Anterior cingulate cortex (tissue), 58 donors: ENCODE measurements at places on chromosomes 13 and 19.

GRCh38 chr13:84607261-84608013 lies 725.2 kb upstream of the SLITRK1 start:
- no peak for DNase-seq

DNA sequence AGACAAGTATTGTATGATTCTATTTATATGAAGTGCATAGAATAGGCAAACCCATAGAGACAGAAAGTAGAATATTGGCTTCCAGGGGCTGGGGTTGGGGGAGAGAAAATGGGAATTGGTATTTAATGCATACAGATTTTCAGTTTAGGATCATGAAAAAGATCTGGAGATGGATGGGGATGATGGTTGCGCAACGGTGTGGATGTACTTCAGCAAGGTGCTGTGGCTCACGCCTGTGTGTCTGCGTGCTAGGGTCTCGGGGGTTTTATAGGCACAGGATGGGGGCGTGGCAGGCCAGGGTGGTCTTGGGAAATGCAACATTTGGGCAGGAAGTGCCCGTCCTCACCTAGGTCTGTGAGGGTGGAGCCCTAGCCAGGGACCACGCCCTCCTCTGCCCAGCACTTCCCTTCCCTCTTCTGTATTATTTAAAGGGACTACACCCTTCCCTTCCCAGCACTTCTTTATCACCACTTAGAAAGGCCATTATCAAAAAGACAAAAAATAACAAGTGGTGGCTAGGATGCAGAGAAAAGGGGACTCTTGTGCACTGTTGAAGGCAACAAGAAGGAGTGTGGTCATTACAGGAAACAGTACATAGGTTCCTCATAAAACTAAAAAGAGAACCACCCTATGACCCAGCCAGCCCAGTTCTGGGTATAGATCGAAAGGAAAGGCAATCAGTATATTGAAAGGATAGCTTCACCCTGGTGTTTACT lies 29.0 kb downstream of the LILRB4 start:
- DNase-seq, result no peak

GRCh38 chr19:45798995-45799517 lies 6.4 kb upstream of the DMWD start:
- no peak for DNase-seq

DNA sequence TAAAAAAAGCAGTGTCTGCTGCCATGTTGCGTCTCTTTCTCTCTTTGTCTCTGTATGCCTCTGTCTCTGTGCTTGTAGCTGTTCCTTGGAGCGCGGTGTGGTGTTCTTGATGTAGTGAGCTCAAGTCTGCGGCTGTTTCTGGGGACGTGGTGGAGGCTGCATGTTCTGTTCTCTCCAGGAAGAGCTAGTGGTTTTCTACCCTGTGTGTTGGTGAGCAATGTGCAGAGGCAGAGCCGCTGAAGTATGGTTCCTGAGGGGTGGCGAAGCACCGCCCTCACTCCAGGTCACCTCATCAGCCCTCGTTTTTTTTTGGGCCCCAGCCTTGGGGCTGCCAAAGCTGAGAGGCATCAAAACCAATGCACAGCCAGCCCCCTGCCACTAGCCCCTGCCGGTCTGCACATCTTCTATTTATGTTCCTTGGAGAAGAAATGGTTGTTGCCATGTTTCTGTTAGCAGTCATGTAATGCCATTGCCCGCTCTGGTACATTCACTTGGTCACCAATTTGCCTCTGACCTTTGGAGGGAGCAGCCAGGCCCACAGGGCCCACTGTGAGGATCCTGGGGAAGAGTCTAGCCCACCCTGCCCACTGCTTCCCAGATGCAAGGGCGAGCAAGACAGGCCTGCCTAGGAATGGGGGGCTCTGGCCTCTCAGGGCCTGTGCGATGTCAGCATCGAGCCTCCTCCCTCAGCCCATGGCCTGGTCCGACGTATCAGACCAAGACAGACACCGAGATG lies 7.2 kb downstream of the HNRNPL start:
- no peak for DNase-seq

DNA sequence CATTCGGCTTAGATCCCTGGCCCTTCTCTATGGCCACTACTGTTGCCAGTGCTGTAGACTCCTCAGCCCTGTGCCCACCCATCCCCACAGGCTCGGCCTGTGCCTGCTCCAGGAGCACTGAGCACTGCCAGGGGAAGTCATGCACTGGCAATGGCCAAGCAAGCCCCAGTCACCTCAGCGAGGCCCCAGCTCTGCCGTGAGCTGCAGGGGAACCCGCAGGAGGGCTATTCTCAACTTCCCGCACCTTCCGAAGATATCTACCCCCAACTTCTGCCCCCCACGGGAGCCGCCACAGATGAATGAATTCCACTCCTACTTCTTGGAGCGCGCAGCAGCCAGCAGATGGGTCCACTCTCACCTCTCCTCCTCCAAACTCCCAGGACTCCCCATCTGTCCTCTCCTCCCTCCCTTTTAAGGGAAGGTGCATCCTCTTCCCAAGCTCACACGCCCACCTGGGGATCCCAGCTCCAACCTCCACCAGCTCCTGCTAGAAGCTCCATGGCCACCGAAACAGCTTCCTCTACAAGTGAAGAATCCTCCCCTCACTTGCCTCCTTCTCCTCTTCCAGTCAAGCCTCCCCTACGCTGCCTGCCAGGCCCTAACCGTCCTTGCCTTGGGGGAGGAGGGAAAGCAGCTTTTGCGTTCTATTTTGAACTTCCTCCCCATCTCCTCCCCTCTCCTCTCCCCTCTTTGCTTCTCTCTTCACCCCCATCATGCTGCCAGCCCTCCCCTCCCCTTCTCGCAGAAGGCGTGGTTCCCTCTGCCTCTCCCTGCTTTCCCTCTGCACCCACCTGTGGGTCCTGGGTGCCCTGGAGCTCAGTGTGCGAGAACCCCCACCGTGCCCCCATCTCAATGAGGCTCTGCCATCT lies 52.2 kb downstream of the PEPD start:
- no peak for DNase-seq

DNA sequence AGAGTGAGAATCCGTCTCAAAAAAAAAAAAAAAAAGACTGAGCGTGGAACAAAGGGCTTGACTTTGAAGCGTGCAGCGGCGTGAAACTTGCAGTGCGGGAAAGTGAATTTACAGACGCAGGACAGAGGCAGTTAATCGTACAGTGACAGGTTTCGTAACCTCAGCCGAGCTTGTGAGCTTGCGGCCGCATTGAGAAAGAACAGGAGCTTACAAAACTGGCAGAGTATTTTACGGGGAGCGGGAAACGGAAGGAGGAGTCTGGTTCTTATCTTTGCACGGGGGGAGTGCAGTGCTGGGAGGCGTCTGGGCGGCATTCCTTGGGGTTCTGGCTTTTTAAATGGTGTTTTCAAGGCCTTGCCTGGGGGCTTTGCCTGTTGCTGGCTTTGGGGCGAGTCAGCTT lies 6.0 kb upstream of the BSG start:
- no peak for DNase-seq

GRCh38 chr13:30030141-30030750 lies 179.8 kb upstream of the UBL3 start:
- no peak for DNase-seq

DNA sequence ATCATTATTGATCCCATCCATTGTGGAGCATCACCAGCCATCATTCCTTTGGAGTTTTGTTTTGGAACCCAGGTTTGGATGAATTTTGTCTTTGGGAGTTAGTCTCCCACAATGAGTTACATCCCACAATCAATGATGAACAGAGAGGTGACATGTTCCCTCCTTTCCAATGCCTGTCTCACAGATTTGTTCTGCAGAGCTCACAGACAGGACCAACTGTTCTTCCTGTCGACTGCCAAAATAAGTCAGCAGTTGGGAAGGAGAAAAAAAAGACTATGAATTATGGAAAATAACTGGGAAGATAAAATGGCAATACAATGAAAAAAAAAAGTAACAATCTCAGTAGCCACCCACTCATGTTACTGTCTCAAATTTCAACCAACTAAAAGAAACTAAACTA lies 489.1 kb downstream of the MYO16 start:
- no peak for DNase-seq

DNA sequence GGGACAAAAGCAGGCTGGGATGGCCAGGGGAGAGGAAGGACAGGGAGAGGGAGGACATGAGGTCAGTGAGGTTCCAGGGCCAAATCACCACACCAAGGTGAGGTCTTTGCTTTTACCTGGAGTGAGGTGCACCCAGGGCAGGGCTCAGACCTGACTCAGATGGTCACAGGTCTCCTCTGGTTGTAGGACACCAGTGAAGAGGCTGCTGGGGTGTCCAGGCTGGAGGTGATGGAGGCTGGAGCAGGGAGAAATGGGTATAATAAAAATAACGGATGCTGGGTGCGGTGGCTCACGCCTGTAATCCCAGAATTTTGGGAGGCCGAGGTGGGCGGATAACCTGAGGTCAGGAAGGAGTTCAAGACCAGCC lies 6.9 kb downstream of the GRAMD1A start:
- DNase-seq, result no peak

GRCh38 chr13:31346891-31347290 lies 147.1 kb downstream of the B3GLCT start:
- DNase-seq, result no peak

DNA sequence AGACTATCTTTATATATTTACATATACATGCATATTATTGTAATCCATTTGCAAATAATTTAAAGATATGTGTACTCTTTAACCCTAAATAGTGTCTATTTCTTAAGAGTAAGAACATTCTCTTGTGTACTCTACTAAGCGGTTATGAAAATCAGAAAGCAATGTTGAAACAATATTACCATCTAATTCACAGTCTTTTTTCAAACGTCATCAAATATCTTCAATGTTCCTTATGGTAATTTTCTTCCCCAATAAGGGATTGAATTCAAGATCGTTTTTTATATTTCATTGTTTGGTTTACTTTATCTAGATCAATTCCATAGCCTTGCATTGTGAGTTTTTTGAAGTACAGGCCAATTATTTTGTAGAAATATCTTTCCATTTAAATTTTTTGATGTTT lies 1647.4 kb upstream of the PRR20A start:
- DNase-seq, result no peak

GRCh38 chr19:40692212-40692551 lies 1.7 kb upstream of the NUMBL start:
- no peak for DNase-seq

DNA sequence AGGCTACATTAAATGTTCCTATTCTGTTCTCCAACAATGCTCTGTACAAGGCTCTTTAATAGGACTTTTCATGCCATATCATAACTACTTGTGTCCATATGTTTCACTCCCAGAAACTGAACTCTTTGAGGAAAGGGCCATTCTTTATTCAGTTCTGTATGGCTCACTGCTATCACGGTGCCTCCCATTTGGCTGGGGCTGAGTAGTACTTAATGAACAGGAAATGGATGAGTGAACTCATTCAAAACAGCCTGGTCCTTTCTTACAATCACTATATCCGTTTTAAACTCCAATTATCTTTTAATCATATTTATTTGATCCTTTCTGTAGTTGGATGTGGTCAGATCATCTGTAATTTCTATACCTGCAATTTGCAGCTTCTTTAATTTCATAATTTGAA lies 410.6 kb downstream of the TBC1D4 start:
- DNase-seq, result no peak

DNA sequence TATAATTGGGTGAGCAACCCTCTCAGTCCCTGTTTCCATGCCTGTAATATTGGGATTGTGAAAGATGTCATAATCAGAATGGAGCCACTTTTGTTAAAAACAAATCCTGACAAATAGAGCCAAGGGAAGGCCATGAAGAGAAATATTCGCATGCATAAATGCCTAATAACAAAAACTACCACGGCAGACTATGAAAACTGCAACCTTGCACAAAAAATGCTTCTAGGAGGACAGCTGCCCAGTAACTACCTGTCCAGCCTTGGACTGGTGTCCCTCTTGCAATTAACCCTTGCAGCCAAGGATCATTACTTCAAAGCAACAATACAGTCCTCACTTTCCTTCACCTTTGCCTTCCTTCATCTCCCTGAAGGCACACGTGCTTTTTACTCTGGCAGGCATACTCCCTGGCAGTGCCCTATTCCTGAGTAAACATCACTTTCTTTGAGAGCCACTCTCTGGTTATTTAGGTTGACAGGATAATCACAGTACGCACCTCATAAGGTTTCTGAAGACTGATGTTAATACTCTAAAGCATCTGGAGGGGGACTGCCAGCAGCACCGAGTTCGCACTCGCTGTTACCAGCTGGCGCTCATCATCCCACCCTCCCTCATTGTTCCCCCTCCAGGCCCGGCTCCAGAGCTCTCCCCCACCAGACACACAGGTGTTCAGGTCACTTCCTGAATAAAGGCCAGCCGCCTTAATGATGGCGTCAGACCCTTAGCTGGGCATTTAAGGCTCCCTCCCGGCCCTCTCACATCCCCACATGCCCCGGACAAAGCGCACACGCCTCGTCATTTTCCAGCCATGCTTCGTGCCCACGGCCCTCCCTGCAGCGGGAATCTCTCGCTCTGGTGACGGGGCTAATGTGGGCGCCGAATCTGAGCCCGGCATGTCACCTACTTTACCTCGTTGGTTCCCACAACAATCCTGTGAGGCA lies 57.3 kb downstream of the CDADC1 start:
- no peak for DNase-seq

DNA sequence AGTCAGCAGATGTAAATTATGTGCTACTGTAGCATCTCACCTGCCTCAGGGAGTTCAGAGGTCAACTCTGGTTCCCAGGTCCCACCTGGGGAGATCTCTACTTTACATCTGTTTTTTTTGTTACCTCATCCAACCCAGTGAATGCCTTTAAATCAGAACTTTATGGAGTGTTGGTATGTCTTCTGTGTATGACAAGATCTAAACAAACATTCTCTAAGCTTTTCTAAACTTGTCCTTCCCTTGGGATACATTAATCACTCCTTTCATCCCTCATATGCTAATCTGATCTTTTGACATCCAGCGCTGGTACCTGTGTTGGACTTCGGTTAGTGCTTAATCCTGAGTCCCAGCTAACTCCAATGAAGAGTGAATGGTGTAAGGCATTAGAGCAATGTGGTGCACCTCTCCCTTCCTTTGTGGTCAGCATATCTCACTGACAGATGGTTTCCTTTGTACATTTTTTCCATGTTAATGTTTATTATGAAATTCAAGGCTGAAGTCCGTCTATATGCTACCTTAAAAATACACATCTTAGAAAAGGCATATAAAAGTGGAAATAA lies 213.4 kb downstream of the ABCC4 start:
- DNase-seq, result no peak

DNA sequence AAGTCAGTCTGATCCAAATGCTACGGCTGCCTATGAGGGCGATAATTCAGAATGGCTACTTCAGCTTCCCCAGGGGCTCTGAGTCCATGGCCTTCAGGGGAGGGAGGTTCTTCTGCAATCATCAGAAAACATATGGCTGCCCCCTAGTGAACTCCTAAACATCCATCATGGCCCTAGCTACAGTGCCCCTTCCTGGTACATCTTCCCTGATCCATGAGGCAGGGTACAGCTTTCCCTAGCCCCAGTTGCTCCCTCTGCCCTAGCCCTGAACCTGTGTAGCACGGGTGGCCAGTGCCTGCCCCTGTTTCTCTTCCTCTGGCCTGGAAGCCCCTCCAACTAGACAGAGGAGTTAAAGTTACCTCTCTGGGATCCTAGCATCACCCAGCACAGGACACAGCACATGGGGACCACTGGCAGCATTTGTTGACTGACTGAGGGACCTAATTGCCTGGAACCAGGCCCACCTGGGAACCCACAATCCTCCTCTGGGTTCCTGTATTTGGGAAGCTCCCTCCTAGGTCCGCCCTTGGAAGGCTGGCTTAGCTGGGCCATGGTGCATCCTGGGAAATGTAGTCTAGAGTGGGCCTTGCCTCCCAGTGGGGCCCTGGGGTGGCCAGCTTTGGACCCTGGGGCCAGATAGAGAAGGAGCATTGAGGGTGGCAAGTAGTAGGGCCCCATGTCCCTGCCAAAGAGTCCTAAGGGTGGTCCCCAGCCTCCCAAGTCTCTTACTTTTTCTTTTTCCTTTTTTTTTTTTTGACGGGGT lies 17.7 kb upstream of the SEMA6B start:
- DNase-seq, result no peak
